ENCODE measurements at places on chromosomes 11 and 22.

GRCh38 chr22:42986115-42986514, 28.8 kb downstream of the PACSIN2 start:
- no peak for DNase-seq

DNA sequence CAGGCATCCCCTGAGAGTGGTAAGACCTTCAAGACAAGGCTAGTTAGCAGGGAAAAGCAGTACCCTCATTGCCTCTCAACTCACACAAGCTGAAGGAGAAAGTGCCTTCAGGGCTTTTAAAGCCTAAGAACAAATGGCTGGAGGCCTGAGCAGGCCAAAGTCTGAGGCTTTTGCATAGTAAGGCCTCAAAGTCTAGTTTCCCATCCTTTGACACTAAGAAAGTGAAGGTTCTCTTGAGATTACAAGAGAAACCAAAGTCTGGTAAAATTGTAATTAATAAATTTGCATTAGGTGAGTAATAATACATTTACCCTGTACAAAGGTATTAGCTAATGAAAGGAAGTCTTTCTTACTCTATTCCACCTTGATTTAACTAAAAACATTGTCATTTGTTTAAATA, 47.0 kb upstream of the CCDC89 start:
- DNase-seq = no peak

GRCh38 chr11:30346068-30346688, 23.3 kb downstream of the ARL14EP start:
- DNase-seq = no peak

GRCh38 chr11:104529906-104530305, 366.0 kb upstream of the PDGFD start:
- no peak for DNase-seq
